ENCODE measurements at places on chromosomes 5 and 9.
A peak's percentile ranks its signal among the peaks of the same experiment; 100 is the strongest.

DNA sequence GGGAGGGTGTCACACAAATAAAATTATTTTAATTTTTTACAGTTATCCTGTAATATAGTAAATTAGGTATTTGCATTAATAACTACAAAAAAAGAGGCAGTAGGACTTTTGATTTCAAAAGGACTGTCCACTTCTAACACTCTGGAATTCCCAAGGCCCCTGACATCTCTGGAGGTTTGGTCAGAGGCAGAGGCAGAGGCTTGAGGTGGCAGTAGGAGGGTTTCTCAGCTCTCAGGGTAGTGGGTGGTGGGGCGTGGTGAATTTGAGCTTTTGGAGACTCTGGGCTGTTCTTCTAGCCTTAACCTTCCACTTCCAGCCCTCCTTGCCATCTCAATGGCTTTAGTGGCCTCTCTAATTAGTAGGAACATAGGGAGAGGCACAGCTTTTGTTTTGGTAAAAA is 22.8 kb downstream of the ATOX1 start:
- DNase-seq = no peak

- no peak for DNase-seq
Observed at GRCh38 chr5:107945061-107945460, 274.3 kb upstream of the EFNA5 start.

DNA sequence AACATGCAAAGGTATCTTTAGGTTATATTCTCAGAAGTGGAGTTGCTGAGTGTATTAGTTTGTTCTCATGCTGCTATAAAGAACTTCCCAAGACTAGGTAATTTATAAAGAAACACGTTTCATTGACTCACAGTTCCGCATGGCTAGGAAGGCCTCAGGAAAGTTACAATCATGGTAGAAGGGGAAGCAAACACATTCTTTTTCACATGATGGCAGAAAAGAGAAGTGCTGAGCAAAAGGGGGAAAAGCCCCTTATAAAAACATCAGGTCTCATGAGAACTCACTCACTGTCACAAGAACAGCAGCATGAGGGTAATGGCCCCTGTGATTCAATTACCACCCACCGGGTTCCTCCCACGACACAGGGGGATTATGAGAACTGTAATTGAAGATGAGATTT is 163.6 kb upstream of the PRLR start:
- no peak for DNase-seq

GRCh38 chr9:127776195-127776923 is 2.1 kb downstream of the SH2D3C start:
- DNase-seq = no peak

DNA sequence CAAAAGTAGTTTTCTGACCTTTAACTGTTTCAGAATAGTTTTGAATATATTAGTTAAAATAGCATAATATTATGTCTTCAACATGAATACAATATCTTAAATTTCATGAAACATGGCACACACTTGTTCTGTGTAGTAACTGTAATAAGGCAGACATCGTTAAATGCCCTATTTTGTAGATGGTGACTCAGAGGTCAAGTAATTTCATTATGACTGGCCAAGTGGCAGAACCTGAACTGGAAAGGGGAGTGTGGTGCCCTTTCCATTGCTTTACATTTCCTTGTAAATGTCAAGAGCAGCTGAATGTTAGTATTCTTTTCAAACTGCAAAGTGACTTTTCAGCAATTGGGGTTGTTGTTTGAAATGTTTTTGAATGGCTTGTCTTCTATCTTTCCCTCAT is 201.2 kb upstream of the CDKN2B start:
- no peak for DNase-seq

DNA sequence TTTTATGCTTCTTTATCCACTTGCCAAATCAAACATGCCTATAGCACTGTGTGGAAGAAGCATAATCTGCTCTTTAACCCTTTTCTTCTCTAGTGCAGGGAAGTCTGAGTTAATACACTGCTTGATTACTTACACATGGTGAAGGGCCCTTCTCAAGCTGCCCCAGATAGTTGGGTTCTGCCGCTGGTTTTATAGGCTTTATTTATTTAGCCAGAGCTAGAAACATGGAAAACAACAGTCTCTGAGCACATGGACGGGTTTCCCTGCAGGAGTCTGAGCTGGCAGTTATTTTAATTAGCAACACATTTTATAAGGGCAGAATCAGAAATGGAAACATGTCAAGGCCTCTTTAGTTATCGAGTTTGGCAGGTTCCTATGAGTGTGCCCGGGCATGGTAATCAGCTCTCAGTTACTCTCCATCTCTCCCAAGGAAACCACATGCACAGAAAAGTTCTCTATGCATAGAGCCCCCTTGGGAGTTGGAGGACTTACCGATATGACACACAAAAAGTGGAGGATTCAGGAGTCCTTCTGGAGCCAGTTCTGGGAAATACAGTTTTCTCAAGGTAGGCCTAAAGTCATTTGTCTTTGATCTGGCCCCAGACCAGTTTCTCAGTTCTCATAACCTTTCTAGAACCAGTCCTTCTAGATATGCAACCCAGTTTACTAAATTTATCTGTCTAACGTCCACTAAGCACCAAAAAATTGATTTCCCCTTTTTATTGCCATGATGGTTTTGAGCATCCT is 564.8 kb downstream of the ACTL7B start:
- DNase-seq = no peak

DNA sequence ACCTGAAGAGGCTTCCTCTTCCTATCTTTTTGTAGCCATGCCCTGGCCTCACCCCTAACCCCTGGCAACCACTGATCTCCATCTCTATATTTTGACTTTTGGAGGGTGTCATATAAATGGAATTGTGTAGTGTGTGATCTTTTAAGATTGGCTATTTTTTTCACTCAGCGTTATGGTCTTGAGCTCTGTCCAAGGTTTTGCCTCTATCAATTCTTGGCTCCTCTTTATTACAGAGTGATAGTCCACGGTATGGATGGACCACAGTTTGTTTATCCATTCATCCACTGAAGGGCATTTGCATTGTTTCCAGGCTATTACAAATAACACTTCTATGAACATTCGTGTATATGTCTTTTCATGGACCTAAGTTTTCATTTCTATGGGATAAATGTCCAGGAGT is 209.8 kb upstream of the IER5L start:
- no peak for DNase-seq

- DNase-seq = no peak
Observed at GRCh38 chr9:113531919-113532808, 68.6 kb downstream of the RGS3 start.

- no peak for DNase-seq
Observed at GRCh38 chr5:56639476-56639875, 175.9 kb upstream of the MAP3K1 start.

GRCh38 chr9:95762322-95762721 is 113.2 kb upstream of the ERCC6L2 start:
- DNase-seq = no peak

DNA sequence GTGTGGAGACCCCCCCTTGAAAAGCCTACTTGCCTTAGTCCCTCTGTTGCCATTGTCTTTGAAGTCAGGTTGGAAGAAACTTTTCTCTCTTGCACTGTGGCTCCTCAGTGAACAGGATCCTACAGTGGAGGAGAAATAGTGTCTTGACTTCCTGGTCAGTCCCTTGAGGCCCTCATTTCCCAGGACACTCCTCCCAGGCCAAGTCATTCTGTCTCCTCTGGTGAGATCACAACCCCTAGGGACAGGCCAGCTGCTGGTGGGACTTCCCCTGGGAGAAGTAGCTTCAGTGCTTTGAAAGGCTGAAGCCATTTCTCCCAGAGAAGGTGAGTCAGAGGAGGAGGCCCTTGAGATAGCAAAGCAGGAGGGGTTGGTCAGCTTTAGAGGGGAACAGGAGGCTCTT is 10.1 kb upstream of the GRIA1 start:
- no peak for DNase-seq

DNA sequence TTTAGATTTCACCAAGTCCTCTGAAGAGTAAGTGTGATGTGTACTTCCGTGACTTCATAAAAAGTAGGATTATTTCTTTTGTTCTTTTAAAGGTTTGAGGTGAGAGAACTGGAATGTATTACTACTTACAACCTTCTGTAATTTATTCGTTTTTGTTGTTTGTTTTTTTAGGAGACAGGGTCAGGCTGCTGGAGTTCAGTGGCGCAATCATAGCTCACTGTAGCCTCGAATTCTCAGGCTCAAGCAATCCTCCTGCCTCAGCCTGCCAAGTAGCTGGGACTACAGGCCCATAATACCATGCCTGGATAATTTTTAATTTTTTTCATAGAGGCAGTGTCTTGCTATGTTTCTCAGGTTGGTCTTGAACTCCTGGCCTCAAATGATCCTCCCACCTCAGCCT is 68.3 kb upstream of the RETREG1 start:
- DNase-seq = no peak

DNA sequence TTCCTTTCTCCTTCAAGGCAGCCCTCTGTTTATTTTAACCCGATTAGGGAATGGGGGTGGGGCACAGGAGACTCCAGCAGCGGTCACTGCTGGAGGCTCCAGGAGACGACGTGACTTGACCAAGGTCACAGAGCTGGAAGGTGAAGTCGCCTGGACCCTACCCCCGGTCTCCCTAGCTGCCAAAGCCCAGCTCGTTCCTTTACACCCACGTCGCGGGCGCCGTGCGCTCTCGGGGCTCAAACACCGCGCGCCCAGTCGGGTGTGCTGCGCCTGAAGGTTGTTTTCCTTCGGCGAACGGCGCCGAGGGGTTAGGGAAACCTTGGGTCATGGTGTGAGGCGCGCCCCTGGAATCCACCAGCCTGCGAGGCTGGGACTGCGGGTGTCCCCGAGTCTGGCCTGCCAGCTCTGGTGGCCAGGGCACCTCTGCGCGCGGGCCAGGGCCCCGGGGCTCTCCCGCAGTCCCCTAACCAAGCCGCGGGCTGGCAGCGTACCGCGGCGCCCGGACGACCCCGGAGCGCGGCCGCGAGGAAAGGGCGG is 747 bp upstream of the UNC5A start:
- DNase-seq = no peak

GRCh38 chr9:89669361-89669842 is 64.6 kb downstream of the GADD45G start:
- DNase-seq = no peak

DNA sequence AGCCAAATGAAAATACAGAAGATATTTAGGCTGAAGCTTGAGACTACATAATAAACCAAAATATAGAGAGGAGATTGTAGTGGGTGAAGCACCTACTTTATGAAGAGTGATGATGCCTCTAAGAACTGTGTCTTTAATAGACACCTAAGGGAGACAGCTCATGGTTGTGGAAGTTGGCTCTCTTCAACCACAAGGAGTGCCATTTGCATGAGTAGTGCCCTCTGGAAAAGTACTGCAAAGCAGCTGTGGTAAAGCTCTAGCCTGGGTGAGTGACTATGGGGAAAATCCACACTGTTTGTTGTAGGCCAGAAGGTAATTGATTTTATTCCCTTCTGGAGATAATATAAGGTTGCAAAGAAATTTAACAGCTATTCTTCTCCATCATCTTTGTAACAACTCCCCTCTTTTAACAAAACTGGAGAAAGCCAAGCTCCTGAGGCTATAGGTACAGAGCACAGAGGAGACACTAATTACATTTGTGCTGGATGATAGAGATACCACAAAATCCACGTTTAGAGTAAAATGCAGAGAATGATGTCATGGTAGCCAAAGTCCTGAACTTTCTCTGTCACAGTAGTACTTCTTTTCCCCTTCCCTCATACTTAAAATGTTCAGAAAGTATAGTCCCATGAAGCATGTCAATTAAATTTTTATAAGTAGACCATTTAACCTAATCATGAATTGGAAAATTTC is 122.8 kb downstream of the STARD4 start:
- no peak for DNase-seq

GRCh38 chr9:18928711-18929110 is 104.3 kb downstream of the SAXO1 start:
- DNase-seq = no peak

DNA sequence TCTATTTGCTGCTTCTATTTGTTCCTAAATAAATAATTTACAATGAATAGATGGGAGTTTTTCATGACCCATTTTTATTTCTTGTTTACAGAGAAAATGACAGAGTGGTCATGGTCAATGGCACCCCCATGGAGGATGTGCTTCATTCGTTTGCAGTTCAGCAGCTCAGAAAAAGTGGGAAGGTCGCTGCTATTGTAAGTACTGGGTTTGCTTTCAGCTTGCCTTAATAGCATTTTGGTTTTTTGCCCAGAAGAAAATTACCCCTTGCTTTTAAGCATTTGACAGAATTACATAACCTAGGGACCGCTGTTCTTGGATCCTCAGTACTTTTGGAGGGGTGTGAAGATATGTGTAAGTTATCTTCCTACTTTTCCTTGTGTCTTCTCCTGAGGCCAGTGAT is 44.1 kb downstream of the TJP2 start:
- DNase-seq = peak; percentile 79

DNA sequence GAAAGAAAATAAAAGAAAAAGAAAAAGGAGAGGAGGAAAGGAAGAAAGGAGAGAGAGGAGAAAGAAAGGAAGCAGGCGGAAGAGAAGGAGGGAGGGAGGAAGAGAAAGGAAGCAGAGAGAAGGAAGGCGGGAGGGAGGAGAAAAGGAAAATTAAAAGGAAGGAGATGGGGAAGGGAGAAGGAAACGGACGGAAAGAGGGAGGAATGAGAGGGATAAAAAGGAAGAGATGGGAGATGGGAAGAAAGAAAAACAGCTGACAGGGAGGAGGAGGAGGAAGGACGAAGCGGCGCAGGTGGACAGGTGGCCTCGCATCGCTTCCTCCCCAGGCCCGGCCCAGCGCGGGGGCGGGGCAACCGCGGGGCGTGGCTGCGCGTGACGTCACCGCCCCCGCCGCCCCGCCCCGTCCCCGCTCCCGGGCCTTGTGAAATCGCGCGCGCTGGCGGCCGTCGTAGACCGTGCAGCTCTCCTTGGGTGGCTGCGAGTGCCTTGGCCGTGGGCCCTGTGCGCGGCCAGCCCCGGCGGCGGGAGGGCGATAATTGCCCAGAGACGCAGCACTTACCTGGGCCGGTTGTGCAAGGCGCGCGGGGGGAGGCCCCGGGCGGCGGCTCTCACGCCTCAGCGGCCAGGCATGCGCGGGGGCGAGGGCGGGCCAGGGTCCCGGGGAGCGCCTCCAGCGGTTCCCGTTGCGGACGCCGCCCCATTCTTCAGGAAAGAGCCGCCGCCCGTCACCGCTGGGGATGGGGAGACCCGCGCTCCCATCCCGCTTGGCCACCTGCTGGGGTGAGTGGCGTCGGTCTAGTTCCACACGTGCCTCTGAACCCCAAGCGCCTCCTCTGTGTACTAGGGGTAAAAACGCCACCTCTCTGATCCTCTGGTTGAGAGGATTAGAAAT is 49.6 kb upstream of the FOXE1 start:
- DNase-seq = peak; percentile 37

DNA sequence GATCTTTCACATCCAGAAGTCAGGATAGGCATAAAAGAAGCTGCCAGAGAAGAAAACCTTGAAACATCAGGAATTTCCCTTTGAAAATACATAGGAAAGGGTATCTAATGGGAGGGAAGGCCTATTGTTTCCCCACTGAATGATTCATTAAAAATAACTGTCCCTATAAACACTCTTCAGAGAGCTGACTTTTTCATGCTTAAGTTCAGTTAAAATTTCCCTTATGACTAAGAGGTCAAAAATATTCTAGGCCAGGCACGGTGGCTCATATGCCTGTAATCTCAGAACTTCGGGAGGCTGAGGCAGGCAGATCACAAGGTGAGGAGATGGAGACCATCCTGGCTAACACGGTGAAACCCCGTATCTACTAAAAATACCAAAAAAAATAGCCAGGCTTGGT is 499.5 kb downstream of the ENC1 start:
- DNase-seq = no peak

GRCh38 chr9:109249615-109250014 is 71.2 kb downstream of the EPB41L4B start:
- DNase-seq = no peak
